ENCODE measurements at places on chromosomes 7 and 10. TPM values are rescaled to one million over a fixed set of nuclear protein-coding genes. Genes with fewer than 3 reads are reported as not detected.

Gene ZNF438
- 5.9 TPM for polyA plus RNA-seq

Gene ANKRD30A
- polyA plus RNA-seq: not detected

Gene HECTD2
- 4.5 TPM for polyA plus RNA-seq

Gene ERVW-1
- polyA plus RNA-seq: not detected

Gene DLX5
- polyA plus RNA-seq: not detected

Gene LRRC18
- polyA plus RNA-seq: not detected

Gene SEMA3D
- polyA plus RNA-seq: 0.82 TPM

Gene TMEM130
- 12.9 TPM for polyA plus RNA-seq

DNA sequence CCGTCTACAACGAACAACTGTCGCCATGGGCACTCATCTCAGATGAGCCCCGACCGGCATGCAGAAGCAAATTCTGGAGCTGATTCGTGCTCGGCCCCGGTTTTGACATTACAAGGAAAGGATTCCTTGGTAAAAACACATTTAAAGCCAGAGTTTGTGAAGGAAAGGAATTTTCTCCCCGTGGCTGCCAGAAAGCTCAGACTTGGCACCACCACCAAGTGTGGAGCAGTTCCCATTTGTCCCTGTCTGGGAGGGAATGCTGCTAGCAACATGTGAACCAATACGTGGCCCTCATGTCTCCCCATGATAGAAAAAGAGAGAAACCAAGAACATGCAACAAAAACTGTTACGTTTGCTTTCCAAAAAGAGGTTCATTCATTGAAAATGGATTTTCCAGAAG lies 55.2 kb upstream of the DDC start:
- DNase-seq: no peak

DNA sequence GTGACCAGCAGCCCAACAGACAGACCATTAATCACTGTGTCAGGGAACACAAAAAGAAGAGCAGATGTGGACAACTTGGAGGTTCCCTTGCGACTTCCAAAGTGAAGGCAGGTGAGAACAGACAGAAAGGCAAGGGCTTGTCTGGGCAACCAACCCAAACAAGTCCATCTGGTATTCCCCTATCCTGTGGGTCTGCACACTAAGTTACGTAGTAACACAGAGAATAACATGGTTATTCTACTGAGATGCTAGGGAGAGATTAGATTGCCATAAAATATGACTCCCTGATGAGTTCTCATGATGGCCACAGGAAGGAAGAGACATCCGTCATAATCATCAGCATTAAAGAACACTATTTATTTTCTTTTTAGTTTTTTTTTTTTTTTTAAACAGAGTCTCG lies 252.2 kb downstream of the CALN1 start:
- DNase-seq: no peak

- no peak for DNase-seq
These were observed 2.8 kb upstream of the CDH23 start for GRCh38 chr10:71393841-71394475.

- no peak for DNase-seq
These were observed 16.7 kb downstream of the AQP1 start for GRCh38 chr7:30928254-30928872.

- no peak for DNase-seq
These were observed 21.4 kb upstream of the UNC5B start for GRCh38 chr10:71191019-71191418.

GRCh38 chr10:79260811-79261740 lies 86.2 kb upstream of the PPIF start:
- DNase-seq: peak; percentile 89

DNA sequence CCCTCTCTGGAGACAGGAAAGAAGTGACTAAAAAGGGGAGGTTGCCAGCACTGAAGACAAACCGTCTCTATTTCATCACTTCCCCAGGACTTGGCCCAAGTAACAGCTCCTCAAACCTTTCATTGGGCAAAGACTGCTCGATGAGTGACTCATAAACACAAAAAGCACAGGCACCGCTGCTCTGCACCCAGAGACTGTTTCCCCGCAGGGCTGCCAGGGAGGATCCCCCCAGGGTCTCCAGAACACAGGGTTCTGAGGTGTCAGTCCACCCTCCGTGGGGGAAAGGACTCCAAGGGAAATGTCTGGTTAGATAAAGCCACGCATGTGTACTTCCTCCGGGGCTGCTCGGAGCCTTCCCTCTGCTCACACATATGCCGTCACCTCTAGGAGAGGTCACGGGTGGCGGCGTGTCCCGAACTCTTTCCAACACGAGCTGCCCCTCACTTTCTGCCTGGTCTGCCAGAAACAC lies 59.9 kb downstream of the INSIG1 start:
- no peak for DNase-seq

- DNase-seq: no peak
These were observed 218.5 kb downstream of the DNAJB6 start for GRCh38 chr7:157555313-157555712.

DNA sequence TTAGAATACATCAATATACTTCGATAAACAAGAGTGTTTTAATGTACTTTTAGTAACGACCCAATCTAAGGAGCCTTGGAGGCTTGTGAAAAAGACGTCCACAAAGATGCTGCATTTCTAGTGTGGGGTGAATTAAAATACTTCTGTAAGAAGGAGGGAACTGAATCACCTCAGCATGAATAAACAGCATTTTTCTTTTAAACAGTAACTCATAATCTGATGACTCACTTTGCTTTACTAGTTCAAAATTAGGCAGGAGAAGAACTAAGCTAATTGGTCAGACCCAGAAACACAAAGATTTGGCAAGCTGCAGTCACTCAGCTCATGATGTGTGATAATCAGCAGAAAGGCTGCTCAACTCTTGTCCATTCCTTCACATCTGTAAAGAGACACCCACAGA lies 24.2 kb downstream of the NCOA4 start:
- no peak for DNase-seq

GRCh38 chr10:4399556-4399955 lies 426.5 kb upstream of the AKR1E2 start:
- DNase-seq: peak; percentile 20

- no peak for DNase-seq
These were observed 1.3 kb downstream of the PRKCQ start for GRCh38 chr10:6578795-6579182.

DNA sequence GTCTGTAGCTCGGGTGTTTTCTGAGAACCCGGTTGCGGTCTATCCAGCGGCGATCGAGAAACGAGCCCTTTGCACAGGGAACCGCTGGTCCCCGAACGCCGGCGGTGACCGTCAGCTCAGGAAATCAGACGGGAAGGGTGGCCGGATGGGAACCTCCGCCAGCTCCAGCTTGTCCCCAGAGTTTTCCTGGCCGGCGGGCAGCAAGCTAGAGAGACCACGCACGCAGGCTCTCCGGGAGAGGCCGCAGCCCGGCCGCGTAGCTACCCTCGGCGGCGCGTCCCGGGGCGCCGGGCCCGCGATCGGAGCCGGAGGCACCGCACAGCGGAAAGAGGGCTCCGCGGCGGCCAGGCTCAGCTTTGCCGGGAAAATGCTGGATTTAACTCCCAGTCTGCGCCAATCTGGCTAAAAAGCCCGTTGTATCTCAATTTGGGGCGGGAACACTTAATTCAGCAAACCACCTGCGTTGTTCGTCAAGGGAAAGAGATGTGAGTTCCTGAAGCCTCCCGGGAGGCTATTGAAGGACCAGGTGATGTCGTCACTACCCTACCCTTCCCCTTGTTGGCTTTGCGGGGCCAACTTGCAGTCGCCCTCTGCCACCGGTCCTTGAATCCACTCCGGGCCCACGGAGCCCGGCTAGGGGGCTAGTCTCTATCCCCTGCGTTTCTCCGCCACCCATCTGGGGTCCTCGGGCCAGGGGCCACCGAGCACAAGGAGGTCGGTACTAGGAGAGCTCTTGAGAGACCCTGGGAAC lies 859 bp upstream of the CH25H start:
- DNase-seq: peak; percentile 50

GRCh38 chr7:13352677-13353076 lies 636.8 kb downstream of the ETV1 start:
- no peak for DNase-seq

DNA sequence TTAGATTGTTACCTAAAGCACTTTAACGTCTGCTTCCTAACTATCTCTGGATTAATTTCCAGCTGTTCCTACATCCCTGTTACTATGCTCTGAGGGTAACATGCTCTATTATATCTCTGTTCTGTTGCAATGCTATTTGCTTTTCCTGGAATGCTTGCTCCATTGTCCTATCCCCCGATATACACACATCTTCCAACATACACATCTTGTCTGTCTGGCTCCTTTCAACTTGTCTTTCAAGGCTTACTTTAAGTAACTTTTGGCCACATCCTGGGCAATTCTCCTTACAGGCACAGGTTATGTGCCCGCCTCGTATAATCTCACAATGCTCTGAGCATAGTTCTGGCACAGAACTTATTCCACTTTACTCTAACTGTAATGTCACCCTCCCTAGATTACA lies 96.2 kb downstream of the CDK6 start:
- no peak for DNase-seq

DNA sequence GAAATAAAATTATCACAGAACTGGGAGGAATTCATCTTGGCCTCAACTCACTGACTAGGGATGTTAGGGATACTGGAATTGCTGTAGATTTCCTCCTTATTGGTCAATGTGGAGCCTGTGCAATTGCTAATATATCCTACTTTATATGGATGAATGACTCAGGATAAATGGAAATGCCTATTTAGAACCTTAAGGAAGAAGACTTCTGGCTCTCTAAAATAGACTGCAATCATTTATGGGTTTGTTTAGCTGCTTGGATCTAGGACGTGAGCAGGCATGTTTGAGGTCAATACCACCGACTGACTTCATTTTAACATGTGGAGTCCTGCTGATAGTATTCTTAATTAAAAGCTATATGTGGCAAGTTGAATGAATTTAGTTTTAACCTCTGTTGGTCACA lies 1040.1 kb upstream of the LRRN3 start:
- no peak for DNase-seq

DNA sequence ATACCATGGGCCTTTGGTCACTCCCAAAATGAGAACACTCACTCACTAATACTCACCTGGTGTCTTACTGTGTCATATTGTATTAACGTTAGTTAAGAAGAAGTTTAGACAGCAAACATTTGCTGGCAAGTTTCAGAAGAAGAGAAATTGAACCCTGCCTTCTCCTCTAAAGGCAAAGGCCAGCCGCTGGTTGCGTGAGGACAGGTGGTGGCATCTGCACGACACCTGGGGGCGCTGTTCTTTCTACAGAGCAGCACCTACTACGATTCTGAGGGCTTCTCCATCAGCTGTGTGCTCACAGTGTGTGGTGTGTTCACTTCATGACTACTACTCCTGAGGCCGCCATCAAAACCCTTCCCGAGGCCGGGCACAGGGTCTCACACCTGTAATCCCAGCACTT lies 17.9 kb upstream of the CLEC2L start:
- no peak for DNase-seq

DNA sequence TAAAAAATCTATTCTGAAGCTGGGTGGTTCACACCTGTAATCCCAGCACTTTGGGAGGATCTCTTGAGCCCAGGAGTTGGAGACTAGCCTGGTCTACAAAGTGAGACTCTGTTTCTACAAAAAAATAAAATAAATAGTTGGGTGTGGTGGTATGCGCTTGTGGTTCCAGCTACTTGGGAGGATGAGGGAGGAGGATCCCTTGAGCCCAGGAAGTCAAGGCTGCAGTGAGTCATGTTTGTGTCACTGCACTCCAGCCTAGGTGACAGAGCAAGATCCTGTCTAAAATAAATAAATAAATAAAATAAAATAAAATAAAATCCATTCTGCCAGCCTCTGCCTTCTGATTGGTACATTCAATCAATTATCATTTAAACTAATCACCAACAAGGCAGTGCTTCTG lies 17.5 kb downstream of the ZNF33A start:
- DNase-seq: no peak

DNA sequence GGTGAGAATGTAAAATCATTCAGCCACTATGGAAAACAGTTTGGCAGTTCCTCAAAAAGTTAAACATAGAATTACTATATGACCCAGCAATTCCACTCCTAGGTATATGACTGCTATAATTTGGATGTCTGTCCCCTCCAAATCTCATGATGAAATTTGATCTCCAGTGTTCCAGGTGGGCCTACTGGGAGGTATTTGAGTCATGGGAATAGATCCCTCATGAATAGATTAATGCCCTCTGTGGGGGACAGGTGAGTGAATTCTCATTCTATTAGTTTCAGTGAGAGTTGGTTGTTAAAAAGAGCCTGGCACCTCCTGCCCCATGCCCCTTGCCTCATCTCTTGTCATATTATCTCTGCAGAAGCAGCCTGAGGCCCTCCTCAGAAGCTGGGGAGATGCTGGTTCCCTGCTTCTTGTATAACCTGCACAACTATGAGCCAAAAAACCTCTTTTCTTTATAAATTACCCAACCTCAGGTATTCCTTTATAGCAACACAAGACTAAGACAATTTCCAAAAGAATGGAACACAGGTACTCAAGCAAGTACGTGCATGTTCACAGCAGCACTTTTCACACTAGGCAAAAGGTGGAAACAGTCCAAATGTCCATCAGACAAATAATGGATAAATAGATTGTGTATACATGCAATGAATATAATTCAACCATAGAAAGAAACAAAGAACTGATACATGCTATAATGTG lies 8.8 kb upstream of the SLC25A28 start:
- DNase-seq: no peak

GRCh38 chr10:25547382-25547781 lies 372.6 kb downstream of the GPR158 start:
- peak; percentile 24 for DNase-seq

- DNase-seq: no peak
These were observed 37.9 kb upstream of the GATAD1 start for GRCh38 chr7:92409357-92409756.

GRCh38 chr10:119268871-119269506 lies 61.6 kb downstream of the GRK5 start:
- no peak for DNase-seq

GRCh38 chr7:73681031-73681430 lies 2.2 kb downstream of the DNAJC30 start:
- DNase-seq: no peak

- DNase-seq: no peak
These were observed 35.0 kb upstream of the LSM8 start for GRCh38 chr7:118148930-118149329.

GRCh38 chr10:52639652-52640051 lies 132.9 kb downstream of the MBL2 start:
- DNase-seq: no peak

GRCh38 chr7:81627536-81628287 lies 142.1 kb downstream of the HGF start:
- no peak for DNase-seq

- no peak for DNase-seq
These were observed 68.4 kb upstream of the PRPS1L1 start for GRCh38 chr7:18096087-18096486.

DNA sequence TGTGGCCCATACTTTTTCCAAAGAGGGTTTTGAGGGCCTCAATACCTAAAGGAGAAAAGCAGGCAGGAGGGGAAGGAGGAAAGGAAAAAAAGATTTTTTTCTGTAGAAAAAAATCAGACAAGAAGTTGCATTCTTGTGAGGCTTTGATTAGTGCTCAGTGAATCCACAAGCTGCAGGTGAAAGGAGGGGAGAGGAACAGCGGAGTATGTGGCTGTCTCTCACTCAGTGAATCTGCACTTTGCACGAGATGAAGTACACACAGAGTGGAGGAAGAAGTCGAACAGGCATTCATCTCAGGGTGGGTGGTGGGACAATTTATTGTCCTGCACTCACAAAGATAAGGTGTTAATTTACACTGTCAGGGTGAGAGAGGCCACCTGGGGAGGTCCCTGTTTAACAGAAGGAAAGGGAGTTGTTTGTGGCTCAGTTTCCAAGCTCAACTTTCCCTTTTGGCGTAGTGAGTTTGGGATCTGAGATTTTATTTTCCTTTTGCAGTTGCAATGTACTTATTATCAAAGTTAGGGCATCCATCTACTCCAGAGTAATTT lies 49.0 kb upstream of the VIPR2 start:
- no peak for DNase-seq
